NCI-H2107 (cell line): ENCODE measurements at places on chromosomes 2 and 18.

DNA sequence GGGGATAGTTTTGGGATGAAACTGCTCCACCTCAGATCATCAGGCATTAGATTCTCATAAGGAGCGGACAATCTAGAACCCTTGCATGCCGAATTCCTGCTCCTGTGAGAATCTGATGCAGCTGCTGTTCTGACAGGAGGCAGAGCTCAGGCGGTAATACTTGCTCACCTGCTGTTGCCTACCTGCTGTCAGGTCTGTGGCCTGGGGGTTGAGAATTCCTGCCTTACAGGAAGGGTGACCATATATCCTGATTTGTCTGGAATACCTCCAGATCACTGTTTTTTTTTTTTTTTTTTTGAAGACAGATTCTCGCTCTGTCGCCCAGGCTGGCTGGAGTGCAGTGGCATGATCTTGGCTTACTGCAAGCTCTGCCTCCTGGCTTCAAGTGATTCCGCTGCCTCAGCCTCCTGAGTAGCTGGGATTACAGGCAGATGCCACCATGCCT is 21.7 kb downstream of the ACSL3 start:
- DNase-seq: no peak

GRCh38 chr18:12239431-12239830 is 14.7 kb upstream of the CIDEA start:
- no peak for DNase-seq

DNA sequence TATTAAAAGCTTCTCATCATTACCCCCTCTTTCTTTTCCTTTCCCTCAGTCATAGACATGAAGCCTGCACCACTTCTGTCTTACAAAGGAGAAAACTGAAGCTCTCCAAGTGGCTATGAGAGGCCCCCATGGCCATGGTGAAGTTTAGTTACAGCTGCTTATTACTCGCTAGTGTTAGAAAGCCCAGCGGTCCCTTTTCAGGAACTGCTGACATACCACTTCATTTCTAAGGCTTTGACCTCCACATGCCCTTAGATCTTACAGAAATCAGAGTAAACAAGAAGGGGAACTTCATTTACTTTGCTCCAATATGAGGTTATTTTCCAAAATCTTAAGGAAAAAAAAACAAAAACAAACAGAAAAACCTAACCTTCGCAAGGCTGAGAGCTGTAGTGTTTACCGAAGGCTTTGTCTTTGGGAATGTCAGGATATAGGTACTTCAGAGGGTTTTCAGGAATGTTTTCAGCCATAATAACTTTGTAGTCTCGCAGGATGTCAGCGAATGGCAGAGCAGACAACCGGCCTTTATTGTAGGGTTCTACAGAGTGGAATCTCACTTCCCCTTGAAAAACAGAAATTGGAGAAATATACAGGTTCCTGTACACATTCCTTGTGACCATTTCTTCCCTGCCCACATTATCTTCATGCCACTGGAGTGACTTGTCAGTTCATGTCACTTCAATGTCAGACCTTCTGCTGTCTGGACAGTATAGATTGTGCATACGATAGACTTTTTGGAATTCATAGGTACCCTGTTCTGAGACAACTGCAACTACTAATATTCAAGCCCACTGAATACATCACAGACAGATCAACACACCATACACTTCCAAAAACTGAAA is 18.8 kb upstream of the STAT1 start:
- no peak for DNase-seq

DNA sequence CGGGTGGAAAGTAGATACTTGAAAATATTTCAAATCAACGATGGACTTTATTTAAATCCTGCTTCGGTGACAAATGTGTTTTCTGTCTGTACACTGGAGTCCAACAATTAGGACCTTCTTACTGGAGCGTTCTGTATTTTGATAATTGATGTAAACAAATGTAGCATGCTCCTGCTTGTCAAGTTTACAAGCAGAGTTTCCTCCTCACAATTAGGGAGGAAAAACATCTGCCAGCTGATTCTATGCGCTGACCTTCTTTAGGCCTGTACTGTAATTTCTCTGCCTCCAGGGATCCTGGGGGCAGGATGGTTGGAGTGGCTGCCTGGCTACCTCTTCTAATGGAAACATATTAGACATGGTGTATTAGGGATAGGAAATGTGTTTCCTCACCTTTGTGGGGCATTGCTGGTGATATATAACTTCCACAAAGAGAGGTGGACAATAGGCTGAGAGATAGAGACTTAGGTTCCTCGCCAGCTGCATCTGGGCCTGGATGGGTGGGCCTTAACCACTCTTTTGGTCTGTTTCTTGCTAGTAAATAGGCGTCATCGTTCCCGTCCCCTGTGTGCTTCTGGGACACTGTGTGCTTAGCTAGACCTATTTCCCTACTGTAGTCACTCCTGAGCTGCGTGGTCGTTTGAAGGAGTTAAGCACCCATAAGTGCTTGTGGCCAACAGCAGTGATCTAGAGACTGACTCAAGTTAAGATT is 19.3 kb downstream of the GATA6 start:
- no peak for DNase-seq
